ENCODE measurements at places on chromosomes 7 and 10.

- DNase-seq, result no peak
Observed at GRCh38 chr10:97279121-97279815, 13.2 kb downstream of the ARHGAP19 start.

- peak; percentile 67 for DNase-seq
Observed at GRCh38 chr7:142459551-142459963, 201.7 kb upstream of the PRSS58 start.

DNA sequence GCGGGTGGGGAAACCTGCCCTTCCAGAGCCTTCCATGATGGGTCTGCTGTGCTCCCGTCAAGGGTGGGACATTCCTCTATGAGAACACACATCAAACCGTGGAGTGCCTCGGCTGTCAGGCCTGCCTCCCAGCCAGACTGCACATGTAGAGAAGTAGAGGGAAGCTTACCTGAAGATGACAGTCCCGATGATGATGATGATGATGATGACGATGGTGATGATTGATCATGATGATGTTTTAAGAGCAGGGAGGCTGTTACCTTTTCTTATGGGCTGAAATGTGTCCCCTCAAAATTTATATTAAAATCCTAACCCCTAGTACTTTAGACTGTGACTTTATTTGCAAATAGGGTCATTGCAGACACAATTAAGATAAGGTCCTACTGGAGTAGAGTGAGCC, 76.1 kb upstream of the ANLN start:
- DNase-seq, result no peak

DNA sequence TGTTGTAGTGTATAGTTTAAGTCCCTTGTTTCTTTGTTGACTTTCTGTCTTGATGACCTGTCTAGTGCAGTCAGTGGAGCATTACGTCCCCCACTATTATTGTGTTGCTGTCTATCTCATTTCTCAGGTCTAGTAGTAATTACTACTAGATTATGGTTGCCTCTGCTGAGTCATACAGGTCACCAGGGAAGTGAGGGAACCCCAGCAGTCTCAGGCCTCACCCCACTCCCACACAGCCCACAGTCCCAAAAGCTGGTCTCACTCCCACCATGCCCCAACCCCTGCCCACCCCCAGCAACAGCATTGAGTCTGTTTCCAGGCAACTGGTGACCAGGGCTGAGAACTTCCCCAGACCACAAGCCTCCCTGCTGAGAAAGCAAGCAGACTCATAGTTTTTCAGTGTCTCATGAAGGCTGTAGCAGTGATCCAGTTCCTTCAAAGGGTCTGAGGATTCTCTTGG, 88.0 kb downstream of the PLXDC2 start:
- no peak for DNase-seq

DNA sequence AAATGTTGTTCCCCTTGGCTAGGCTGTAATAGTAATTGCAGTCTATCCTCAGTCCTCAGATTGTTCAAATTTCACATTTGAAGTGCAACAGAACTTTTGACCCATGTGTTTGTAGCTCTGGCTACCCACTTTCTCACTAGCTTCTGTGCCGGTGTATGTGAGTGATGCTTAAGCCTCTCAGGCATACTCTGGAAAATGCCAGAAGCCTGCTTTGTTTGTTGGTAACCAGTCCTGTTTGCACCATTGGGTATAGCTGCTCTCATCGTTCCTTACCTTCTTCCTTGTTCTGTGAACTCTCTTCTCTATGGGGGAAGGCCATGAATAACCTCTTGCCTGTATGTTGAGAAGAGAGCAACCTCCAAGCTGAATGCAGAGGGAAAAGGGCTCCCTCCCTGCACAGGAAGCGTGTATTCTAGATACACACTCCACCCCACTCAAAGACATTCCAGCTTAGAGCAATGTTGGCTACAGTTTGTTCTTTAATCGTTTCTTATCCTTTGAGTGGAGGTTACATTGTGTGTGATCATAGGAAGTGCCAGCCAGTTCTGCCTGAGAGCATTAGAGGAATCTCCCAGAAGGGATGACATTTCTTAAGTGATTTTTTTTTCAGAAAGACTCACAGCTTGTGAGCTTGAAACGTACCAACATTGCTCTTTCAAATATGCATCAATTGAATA, 40.5 kb downstream of the C1QL3 start:
- DNase-seq, result no peak

DNA sequence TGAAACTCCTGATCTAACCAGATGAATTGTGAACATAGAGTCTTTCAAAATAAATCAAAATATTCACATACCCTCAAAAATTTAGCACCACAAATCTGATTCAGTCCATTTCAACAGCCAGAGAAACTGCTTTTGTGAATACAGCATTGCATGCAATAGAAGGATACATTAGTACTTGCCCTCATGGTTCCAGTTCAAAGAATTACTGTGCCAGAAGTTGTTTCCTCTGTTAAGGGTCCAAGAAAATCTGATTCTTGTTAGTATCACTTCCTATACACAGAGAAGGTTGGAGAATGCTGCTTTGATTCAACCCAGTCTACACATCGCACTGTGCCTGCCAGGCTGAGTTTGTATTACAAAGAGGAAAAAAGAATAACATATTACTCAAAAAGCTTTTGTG, 115.6 kb downstream of the TFEC start:
- no peak for DNase-seq

DNA sequence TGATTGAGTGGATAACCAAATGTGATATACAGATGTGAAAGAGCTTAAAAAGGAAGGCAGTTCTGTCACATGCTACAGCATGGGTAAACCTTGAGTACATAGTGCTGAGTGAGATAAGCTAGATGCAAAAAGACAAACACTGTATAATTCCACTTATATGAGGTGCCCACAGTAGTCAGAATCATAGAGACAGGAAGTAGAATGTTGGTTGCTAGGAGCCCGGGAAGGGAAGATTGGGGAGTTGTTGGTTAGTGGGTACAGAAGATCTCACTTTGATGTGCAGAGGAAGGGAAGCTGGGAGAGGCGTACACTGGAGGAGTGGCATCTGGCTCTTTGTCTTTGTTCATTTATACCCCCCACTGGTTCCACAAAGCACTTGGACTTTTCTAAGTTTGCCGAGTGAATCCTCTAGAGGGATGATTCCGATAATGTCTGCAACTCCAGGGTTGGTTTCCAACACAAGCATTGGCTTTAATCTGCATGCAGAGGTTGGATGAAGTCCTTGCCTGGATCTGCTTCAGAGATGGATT, 39.5 kb downstream of the TSPAN14 start:
- no peak for DNase-seq

GRCh38 chr10:42113158-42113450, 525.3 kb downstream of the ZNF33B start:
- DNase-seq, result no peak

- DNase-seq, result no peak
Observed at GRCh38 chr10:29454250-29454649, 165.4 kb downstream of the LYZL1 start.

- DNase-seq, result no peak
Observed at GRCh38 chr7:17506095-17506494, 207.6 kb downstream of the AHR start.

GRCh38 chr7:3537210-3537875, 236.3 kb downstream of the SDK1 start:
- DNase-seq, result no peak

GRCh38 chr10:77268721-77269120, 368.9 kb downstream of the KCNMA1 start:
- no peak for DNase-seq

- no peak for DNase-seq
Observed at GRCh38 chr10:30050411-30050810, 9.0 kb downstream of the JCAD start.

- DNase-seq, result no peak
Observed at GRCh38 chr10:78771808-78772455, 296.8 kb upstream of the ZMIZ1 start.

DNA sequence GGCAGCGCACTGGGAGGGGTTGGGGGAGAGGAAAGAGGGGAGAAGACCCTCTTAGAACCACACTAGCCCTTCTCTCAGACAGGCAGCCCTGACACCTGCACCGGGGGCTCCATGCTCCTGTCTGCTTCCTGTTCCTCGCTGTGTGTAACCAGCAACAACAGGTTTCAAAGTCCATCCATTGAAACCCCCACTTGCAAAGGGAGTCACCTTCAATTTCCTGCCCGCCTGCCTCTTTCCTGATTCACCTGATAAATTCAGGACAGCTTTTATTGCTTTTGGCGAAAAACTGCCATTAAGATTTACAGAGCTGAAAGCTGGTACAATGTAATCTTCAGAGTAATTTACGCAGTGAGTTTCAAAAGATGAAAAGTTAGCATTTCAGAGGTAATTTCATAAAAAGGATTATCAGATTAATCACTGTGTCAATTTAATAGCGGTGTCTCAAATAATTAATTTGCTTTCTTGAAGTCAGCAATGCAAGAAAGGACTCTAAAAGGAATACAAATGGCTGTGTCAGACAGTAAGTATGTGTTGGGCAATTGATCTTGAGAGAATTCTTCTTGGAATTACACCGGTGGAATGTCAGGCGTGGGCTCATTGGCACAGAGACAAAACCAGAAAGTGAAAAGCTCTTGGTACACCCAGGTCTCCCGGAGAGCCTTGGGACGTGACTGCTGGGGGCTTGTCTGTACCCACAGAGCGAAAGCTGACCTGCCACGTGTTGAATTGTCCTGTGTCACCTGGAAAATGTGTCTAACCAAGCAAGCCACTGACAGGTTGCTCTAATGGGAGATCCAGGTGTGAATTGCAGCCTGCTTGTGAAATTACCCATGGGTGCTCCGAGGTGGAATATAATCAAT, 60.7 kb downstream of the TMEM209 start:
- peak; percentile 77 for DNase-seq

DNA sequence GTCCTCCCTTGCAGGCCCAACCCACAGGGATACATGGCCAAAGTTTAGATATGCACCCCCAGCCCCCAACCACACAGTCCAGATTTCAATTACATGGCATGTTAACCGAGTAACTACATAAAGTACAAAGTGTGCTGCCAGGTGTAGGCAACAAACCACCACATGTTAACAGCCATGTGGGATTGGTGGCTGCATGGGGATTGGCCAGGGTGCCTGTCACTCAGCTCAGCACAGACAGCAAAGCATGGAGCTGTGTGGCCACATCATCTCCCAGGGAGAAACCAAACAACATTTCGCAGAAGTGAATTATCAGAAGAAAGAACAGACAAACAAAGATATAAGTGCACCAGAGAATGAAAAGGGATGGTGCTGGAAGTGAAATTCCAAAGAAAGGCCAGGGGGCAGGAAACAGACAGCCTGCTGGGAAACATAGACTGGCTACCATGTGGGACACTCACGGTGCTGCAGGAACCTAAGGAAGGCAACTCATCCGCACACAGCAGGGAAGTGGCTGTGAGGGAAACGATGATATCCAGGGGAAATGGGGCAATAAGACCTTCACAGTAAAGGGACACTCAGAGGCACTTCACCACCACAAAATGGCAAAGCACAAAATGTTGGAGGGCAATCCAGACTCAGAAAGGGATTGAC, 171.2 kb downstream of the PTPRN2 start:
- DNase-seq, result no peak
